ENCODE measurements at places on chromosomes 5 and 9.

DNA sequence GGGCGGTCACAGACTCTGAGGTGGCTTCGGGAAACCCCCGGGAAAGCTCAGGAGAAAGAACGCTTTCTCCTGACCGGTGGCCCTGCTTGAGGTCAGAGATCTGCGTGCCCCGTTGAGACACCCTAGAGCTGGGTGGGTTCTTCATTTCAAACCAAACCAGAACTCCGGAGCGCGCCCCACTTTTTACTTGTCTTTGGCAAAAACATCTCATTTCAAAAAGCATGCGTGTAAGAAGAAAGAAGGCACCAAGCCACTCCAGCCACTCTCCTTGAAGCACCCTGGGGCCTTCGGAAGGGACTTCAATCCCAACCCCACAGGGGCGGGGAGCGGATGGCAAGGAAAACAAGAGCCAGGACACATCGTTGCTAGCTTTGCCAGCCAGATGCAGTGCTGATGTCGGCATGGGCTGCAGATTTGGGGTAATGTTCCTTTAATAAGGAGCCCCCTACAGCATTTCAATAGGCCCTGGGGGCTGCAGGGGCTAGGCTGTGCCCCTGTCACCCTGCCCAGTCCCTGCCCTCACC is 171.7 kb downstream of the ERCC6L2 start:
- no peak for DNase-seq

DNA sequence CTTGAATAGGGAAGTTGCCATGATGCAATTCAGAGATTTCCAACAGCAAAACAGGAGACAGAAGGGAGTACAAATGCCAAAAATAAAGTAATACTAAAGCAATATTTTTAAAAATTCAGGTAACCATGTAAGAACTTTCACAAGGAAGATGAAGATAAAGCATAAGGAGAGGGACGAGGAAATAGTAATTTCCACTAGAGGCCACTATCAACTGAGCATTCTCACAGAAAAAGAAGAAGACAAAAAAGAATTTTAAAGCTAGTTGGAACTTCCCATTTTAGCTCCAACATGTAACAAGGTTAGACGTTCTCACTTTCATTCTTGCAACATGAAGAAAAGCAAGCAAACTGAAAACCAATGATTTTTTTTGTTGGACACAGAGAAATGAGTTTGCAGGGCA is 779.9 kb upstream of the CDH6 start:
- DNase-seq = no peak

GRCh38 chr9:132443951-132444607 is 34.1 kb downstream of the CFAP77 start:
- no peak for DNase-seq

- DNase-seq = no peak
Measured at GRCh38 chr9:20524776-20525175, 97.5 kb downstream of the MLLT3 start.

- DNase-seq = peak; percentile 82
Measured at GRCh38 chr9:16870596-16871335, at the start of gene BNC2. Gene BNC2, minus strand, starts transcription at chr9:16870670. Its CDS starts 22 bp downstream, at chr9:16870648.

DNA sequence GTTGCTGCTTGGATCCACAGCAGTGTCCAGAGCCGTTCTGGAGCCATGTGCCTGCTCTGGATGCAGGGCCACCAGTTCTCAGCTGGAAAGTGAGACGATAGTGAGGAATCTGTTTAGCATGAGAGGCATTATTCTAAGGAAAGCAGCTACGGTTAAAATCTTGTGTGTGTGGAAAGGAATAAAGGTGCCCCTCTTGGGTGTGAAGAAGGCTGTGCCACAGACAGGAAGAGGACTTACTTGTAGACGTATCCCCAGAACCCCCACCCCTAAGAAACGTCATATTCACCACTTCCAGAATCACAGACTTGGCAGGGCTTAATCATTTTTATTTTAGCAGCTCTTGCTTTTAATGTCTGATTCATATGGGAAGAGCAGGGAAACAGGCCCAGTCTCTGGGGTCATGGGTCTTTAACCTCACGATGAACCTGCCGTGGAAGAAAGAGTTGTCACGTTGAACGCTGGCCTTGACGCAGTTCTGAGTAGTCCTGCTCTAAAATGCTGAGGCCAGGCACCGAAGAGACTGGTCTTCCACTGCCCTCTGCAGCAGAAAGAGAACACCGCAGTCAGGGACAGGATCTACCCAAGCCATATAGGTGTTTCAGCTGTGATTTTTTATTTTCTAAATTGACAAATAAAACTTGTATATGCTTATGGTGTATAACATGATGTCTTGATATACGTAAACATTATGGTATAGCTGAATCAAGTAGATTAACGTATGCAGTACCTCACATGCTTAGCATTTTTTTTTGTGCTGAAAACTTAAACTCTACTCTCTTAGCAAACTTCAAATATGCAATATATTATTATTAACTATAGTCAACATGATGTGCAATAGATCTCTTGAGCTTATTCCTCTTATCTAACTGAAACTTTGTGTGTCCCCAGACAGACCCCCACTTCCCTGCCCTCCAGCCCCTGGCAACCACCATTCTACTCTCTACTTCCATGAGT is 38.8 kb downstream of the CARTPT start:
- peak; percentile 64 for DNase-seq

- DNase-seq = no peak
Measured at GRCh38 chr5:92409134-92409533, 1026.0 kb upstream of the ARRDC3 start.

All from psoas muscle (tissue), 8 donors.